ENCODE measurements at places on chromosomes 11 and 22.
A peak's percentile ranks its signal among the peaks of the same experiment; 100 is the strongest.

DNA sequence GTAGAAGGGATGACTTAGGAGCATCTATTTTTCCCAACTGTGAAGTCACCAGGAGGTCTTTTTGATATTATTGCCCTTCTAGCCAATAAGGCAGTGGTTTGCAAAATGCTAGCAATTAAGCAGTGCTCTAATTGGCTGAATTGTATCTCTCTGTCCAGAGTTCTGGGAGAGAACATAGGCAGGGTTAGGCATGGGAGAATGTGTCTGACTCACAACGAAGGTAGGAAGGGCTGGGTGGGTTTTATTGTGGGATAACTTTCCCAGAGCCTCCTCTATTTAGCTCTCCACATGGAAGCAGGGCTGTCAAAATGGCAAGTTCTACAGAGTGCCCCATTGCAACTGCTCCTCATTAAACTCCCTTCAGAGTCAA is 415.9 kb upstream of the CADM1 start:
- DNase-seq: no peak

DNA sequence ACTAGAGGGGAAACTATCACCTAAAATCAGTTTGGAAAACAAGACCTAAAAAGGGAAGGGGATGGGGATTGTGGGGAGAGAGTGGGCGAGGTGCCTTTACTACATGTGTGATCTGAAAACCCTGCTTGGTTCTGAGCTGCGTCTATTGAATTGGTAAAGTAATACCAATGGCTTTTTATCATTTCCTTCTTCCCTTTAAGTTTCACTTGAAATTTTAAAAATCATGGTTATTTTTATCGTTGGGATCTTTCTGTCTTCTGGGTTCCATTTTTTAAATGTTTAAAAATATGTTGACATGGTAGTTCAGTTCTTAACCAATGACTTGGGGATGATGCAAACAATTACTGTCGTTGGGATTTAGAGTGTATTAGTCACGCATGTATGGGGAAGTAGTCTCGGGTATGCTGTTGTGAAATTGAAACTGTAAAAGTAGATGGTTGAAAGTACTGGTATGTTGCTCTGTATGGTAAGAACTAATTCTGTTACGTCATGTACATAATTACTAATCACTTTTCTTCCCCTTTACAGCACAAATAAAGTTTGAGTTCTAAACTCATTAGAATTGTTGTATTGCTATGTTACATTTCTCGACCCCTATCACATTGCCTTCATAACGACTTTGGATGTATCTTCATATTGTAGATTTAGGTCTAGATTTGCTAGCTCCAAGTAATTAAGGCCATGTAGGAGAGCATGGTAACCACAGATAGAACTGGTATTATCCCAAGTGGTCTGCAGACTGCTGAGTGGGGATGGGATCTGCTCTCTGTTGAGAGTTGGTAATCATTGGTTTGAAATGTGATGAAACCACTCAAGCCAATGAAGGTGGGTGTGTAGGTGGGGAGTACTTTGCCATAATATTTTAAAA is 3.6 kb downstream of the NEAT1 start:
- no peak for DNase-seq

DNA sequence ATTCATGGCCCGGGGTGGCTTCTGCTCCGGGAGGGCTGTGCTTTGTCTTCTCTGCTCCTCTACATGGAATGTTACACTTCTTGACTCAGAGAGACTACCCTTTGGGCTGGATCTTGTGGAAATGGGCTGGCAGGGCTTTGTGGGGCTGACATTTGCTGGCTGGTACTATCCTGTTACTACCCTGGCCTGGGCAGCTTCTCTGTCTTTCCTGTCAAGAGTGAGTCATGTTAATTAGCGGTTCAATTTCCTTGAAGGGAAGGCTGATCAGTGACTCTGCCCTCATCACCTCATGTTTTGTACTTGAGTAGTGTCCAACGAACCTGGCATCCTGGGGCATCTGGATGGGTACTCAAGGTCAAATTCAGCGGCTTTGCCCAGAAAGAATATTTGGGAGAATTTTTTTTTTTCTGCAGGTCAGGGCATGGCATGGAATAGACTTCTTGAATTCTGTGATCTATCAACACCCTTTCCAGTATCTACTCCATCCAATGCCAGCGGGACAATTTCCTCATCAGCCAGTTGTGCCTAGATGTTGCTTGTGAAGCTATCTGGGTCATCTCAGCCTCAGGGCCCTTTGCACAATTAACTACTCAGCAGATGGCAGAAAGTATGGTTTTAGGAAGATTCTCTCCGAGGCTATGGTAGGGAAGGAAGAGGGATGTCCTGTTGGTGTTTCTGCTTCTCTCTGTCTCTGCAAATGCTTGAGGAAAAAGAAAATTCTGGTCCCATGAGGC is 140.5 kb upstream of the PLET1 start:
- no peak for DNase-seq

DNA sequence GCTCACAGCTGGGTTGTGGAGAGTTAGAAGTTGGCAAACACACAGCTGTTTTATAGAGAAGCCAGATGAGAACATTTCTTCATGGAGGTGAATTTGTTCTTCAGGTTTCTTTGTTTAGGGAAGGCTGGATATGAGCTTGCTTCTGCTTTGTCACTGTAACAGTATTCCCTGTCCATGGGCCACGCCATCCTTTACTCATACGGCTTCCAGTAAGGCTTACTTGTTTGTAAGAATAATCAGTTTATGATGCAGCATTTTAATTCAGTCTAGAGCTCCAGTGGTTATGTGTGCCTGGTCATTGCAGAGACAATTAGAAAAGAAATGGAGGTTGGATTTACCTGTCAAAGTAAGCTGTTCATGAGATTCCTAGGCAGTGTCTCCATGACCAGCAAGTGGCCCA is 131.8 kb downstream of the TRIM44 start:
- DNase-seq: no peak

DNA sequence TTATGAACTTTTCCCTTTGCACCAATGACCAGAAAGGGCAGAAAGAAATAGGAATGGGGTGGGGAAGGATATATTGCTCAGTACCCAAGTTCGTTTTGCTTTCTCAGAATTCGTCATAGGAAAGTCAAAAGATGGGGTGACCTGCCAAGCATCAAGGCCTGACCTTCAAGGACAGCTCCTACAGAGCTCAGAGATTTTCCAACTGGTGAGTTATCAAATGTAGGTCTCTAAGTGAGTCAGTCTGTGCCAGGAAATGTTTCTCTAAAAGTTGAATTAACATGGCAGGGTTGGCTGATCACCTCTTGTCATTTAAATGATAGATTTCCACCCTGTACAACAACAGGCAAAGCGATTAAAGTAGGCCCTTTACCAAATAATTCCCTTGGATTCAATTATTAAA is 307.2 kb downstream of the CADM1 start:
- DNase-seq: no peak

GRCh38 chr11:15918212-15918611 is 438.1 kb downstream of the SOX6 start:
- no peak for DNase-seq

DNA sequence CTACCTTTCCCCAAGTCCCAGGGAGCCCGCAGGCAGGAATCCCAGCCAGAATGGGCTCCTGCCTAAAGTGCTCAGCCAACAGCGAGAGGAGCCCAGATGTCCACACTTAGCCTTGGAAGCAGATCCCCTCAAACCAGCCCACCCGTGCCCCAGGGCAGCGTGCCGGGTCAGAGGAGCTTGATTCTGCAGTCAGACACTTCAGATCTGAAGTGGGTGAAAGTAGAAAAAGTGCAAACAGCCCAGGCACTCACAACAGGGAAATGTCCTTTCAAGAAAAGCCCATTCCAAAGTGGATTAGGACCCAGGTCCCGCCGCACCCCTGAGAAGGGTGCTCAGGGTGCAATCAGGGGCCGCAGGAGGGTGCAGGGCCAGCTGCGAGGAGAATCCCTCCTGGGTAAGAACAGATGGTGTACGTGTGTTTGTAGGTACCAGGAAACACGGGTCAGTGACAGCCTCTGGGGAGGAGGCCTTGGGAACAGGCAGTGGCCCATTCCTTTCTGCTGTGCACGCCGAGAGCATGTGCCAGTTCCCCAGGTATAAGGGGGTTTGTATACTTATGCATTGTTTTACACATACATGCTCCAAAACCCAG is 17.7 kb downstream of the ELFN2 start:
- DNase-seq: no peak

- DNase-seq: no peak
These were observed 462.8 kb downstream of the FAM181B start for GRCh38 chr11:82270870-82271269.

- peak; percentile 86 for DNase-seq
These were observed 430 bp downstream of the DDX6 start for GRCh38 chr11:118790357-118791110.

DNA sequence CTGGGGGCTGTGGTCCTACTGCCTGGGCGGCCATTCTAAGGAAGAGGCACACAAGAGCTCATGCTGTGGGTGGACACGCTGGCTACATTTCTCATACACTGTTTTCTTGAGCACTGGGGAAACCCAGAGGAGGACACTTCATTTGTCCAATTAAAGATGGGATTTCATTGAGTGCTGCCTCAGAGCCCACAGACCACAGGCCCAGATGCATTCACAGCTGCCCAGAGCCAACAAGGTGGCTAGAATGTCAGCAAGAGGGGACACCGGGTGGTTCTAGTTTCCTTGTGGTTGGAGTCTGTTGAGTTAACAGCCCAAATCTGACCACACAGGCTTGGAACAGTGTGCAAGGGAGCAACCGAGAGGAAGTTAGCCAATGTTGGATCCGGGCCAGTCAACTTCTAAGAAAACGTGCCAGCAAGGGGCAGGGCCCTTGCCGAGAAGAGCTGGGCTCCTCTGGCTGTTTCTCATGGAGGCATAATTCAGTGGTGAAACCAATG is 35.0 kb upstream of the SORL1 start:
- peak; percentile 73 for DNase-seq

DNA sequence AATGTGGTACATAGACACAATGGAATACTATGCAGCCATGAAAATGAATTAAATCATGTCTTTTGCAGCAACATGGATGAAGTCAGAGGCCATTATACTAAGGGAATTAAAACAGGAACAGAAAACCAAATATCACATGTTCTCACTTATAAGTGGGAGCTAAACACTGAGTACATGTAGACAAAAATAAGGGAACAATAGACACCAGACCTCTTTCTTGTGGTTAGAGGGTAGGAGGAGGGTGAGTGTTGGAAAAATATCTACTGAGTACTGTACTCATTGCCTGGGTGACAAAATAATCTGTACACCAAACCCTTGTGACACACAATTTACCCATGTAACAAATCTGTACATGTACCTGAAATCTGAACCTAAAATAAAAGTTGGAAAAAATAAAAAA is 59.1 kb upstream of the ANO5 start:
- no peak for DNase-seq

DNA sequence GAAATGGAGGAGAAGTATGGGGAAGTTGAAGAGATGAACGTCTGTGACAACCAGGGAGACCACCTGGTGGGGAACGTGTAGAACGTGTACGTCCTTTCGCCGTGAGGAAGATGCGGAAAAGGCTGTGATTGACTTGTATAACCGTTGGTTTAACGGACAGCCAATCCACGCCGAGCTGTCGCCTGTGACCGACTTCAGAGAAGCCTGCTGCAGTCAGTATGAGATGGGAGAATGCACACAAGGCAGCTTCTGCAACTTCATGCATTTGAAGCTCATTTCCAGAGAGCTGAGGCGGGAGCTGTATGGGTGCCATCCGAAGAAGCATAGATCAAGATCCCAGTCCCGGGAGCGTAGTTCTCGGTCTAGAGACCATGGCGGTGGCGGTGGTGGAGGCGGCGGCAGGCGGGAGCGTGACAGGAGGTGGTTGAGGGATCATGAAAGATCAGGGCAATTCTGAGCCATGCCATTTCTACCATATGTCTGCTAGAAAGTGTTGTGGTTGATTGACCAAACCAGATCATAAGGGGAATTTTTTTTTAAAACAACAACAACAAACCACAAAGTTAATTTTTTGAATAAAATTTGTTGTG is 36.8 kb upstream of the PHOX2A start:
- DNase-seq: no peak

- no peak for DNase-seq
These were observed 7.4 kb upstream of the ZBTB16 start for GRCh38 chr11:114052160-114052559.

DNA sequence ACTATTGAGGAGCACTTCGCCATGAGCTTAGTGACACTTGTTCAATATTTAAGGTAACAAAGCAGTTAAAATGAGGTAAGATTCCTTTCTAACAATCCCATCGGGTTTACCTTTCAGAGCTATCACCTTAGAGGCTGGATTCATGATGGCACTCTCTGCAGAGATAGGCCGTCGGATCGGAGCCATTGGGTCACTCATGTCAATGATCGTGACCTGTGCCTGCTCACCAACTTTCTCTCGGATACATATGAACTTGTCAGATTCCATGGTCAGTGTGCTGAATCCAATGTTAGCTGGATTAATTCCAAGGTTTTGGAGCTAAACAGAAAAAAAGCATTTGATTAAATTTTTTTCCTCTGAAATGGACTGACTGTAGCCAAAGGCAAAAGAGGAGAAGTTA is 16.0 kb downstream of the CLTCL1 start:
- no peak for DNase-seq

DNA sequence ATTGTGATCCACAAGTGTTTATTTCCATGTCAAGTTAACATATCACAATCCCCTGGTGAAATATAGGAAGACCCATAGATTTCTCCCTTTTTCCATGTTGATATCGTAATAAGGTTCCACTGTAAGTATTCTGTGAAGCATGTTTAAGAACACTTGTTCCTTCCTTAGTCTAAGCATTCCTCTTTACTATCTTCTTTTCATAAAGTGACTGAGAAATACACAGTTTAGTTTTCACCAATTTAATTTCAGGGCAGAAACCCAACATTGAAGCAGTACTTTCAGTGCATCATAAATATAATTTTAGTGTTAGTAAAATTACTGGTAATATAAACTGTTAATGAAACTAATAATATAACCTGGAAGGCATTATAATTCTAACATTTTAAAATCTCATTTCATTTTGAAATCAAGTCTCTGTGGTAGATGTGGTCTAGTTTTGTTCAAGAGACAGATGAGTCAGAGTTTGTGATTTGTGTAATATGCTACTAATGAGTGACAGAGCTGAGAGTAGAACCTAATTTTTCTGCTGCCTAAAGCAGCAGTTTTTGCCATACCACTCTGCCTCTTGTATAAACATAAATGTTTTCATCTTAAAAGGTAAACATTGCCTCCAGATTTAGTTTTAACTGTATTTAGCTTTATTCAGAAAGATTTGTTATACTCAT is 79.4 kb downstream of the ATM start:
- DNase-seq: no peak

DNA sequence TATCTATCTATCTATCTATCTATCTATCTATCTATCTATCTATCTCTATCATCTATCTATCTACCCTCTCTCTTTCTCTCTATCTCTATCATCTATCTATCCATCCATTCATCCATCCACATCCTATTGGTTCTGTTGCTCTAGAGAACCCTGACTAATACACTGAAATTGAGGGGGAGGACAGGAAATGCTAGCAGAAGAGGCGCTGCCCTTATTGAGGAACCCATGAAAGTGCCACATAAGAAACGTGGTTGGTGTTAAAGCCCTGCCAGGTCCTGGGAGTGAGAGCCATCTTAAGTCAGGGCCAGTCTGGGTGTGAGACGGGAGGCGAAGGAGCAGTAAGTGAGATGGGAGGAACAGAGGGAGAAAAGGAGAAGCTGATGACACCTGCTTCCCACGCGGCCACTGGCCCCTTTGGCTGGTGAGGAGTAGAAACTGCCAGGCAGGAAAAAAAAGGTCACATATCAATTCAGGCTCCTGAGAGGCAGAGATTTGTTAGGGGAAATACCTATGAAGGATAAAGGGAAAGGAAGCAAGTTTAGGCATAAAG is 87.9 kb upstream of the PLET1 start:
- no peak for DNase-seq

GRCh38 chr11:79304599-79305212 is 136.1 kb downstream of the TENM4 start:
- DNase-seq: no peak

GRCh38 chr11:44658506-44658850 is 68.3 kb upstream of the TSPAN18 start:
- DNase-seq: no peak
